ENCODE measurements at places on chromosomes 3 and 15.

DNA sequence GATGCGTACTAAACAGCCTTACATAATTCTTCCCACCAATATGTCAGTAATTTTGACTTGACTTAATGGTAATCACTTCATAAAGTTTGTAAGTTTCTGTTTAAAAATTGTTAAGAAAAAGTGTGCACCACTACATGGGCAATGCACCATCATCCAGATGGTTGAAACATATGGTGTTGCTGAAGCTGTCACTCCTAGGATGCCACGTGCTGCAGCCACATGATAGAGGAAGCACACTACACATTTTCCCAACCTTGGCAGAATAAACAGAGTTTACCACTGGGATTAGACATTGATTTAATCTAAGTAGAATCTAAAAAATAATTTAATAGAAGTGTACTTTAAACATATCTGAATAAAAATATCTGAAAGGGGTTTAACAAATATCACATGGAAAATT, 1209.9 kb downstream of the NSUN3 start:
- DNase-seq, result no peak

DNA sequence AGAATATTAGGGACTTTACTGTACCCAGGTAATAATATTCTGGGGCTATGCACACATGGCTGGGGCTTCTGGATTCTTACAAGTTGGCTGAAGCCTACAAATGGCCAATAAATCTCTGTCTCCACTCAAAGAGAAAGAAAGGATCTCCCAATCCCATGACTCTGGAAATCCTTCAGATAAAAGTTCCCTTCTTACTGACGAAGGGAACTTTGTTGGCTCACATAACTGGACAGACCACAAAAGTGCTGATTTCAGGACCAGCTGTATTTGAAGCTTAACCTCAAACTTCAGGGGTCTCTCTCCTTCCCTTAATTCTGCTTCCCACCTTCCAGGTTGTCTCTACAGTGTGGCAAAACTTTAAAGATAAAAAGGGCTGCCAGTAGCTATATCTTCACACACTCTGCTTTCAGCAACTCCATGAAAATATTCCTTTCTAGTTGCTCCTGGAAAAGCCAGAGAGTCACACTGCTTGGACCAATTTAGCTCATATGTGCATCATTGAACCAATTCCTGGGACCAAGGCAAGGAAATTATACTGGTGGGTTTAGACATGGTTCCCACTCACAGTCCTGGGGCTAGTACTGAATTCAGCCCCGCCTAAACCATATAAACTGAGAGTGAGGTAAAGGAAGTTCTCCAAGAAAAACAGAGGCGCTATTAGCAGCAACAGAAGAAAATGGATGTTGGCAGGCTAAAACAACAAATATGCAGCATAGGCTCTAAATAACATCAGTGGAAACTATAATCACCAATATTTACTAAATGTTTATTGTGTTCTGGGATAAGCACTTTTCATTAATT, 290.0 kb upstream of the GADL1 start:
- no peak for DNase-seq

- no peak for DNase-seq
Measured at GRCh38 chr3:152480282-152480953, 211.7 kb downstream of the MBNL1 start.

DNA sequence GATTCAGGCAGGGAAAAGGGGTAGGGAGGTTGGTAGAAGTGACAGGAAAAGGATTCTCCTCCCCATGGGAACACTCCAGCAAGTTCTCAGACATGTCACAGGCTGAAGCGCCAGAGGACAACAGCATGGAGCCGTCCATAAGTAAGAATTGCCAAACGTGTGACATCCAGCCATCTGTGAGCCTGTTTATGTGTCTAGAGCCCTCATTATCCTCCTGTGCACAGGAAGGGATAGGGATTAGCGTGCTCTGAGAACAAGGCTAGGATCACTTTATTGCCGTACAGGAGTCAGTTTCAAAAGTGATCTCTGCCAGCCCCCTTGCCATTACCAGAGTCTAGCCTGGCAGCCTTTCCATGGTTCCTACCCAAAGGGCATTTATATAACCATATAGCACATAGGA, 549.5 kb downstream of the NTRK3 start:
- DNase-seq, result no peak

- DNase-seq, result no peak
Measured at GRCh38 chr3:184337399-184337714, at the start of gene FAM131A. Gene FAM131A, plus strand, starts transcription at chr3:184337600. Its CDS starts 31 bp downstream, at chr3:184337631.
